Activated naive CD4-positive, alpha-beta T cell (primary cell): ENCODE measurements at places on chromosomes 16 and 17.

DNA sequence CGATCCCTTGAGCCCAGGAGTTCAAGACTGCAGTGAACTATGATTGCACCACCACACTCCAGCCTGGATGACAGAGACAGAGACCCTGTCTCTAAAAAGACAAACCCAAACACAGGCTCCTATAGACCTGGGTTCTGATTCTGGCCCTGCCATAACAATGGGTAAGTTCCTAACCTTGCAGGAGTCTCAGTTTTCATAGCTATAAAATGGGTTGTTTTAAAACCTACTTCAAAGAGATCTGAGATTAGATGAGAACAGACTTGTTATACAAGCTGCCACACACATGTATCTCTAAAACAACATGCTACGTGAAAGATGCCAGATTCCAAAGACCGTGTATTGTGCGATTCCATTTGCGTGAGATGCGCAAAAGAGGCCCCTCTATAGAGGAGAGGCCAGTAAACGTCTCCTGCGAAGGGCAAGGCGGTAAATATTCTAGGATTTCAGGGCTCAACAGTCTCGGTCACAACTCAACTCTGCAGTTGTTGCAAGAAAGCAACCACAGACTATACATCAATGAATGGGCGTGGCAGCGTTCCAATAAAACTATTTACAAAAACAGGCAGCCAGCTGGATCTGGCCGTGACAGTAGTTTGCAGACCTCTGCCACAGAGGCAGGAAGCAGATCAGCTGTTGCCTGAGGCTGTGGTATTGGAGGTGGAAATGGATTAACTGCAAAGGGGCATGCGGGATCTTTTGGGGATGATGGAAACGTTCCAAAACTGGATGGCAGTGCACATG lies 5.9 kb downstream of the CORO7 start:
- DNase-seq, result no peak

DNA sequence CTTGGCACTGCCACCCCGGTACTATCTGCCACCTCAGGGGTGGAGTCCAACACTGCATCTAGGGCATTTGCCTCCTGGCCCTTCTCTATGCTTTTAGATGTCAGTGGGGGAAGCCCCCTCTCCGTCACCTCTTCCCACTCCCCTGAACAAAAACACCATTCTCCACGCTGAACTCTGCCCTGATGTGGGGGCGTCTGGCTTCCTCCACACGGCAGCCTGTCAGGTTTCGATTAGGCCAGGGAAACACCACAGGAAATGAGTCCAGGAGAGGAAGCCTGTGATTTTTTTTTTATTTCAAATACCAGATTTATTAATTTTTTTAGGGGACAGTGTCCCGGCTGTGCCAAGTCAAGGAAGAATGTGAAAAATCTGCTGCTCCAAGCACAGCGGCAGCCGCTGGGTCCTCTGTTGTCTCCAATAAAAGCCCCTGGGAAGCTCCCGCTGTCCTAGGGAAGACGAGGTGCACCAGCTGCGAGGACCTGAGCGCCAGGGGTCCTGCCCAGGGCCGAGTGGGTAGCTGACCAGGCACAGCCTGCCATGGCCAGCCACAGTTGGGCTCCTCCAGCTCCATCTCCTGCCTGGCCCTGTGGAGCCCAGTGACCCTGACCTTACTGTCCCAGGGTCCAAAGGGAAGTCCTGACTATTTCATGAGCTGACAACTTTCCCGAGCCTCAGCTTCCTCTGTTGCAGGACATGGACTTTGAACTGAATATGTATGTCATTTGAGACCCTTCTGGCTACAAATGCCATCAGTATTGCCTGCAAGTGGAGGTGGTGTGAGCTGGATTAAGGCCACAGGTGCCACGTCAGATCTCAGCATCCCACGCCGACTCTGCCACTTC lies 336.7 kb downstream of the FOXL1 start:
- no peak for DNase-seq

GRCh38 chr17:51118330-51119195 lies 2.1 kb downstream of the SPAG9 start:
- DNase-seq, result no peak

GRCh38 chr17:48314716-48315115 lies 115.3 kb downstream of the SKAP1 start:
- DNase-seq, result no peak
